ENCODE measurements at places on chromosomes 7 and 10.

DNA sequence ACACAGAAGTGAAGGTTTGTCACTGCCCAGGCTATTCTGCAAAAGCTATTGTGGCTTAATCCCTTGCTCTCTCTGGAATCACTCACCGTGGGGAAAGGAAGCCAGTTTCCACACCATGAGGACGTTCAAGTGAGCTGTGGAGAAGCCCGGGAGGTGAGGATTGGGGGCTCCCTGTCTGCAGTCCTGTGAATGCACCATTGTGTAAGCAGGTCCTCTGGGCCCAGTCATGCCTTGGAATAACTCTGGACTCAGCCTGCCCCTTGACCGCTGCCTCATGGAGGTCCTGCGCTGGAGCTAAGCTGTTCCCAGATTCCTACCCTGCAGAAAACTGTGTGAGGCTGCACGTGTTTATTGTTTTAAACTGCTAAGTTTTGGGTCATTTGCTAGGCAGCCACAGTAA is 33.5 kb downstream of the LYZL2 start:
- DNase-seq = no peak

- no peak for DNase-seq
These were observed 6.6 kb upstream of the PDSS1 start for GRCh38 chr10:26690731-26691475.

DNA sequence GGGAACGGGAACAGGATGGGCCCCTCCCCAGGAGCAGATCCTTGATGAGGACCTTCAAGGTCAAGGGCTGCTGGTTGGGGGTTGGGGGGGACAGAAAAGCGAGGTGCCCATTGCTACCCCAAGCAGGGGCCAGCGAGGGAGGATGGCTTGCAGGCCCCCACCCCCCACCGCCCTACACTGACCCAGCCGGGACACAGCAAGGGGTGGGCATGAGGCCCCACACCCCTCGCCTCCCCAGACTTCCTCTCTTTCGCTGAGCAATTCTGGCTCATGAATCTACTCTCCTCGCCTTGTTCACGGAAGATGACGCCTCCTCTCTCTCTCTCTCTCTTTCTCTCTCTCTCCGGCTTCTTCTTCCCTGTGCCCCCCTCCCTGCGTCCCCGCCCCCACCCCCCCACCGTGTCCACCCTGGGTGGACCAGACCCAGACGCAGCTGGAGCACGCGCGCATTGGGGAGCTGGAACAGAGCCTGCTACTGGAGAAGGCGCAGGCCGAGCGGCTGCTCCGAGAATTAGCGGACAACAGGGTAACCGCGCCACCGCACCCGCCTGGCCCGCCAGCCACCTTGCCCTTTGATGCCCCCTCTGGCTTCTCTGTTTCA is 81.1 kb upstream of the GTF2IRD1 start:
- no peak for DNase-seq

DNA sequence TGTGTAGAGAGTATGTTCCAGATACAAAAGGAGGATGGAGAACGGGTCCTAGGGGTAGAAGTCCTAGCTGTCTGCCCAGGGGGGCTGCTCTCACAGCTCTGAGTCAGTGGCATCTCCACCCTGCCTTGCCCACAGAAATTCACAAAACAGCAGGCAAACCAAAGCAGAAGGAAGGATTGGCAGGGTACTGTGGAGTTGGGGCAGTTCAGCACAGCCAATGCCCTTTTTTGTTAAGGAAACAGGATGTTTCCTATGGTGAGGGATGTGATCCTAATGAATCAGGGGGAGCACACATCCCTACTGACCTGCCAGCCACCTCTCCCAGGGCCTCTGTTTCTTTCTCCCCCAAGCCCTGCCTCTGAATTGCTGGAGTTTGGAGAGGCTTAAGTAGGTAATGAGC is 457.6 kb downstream of the PLXNA4 start:
- DNase-seq = no peak

DNA sequence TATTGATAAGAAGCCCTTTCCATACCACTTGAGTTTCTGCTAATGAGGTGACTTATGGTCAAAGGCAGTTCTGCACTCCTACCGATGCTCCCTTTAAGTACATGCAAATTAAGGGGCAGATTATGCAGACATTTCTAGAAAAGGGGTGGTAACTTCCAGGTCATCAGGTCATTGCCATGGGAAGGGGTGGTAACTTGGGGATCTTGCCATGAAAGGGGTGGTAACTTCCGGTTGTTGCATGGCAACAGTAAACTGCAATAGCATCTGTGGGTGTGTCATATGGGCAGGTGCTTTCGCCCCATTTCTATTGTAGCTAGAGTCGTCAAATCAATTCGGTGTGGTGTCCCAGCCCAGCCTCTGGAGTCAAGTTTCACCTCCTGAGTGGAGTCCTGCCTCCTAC is 150.9 kb downstream of the UBE2H start:
- DNase-seq = no peak

DNA sequence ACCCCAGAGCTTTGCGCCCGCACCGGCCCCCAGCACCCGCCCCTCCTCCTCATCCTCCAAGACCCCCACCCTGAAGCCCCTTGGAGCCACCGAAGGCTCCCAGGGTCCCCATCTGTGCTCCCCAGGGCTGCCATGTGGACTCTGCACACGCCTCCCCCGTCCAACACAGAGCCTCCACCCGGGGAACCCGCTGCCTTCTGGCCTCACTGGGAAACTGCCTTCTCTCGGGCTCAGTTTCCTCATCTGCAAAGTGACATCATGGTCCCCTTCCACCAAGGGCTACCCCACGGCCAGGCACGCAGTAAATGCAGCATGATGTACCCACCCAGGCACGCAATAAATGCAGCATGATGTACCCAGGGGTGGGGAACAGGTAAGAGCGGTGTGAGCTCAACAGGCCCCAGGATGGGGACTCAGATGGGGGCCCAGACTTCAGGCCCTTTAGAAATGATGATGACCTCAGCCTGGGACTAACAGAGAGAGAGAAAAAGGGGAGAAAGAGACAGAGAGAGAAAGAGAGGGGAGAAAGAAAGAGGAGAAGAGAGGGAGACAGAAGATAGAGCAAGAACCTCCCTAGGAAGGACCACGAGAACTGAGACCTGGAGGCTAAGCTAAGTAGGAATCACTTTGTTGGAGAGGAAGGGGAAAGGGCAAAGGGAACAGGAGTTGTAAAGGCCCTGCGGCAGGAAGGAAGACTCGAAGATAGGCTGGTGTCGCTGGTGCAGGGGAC is 2.5 kb upstream of the MICALL2 start:
- no peak for DNase-seq

All from NCI-H524 treated with DMSO at 0.1 percent for 48 hours (cell line).